ENCODE measurements at places on chromosomes 4 and X. TPM values are rescaled to one million over a fixed set of nuclear protein-coding genes. Genes with fewer than 3 reads are reported as not detected.

The S100G gene
- not detected for total RNA-seq

The APBB2 gene
- 70.1 TPM for total RNA-seq

The CXorf65 gene
- not detected for total RNA-seq

The TEC gene
- 0.94 TPM for total RNA-seq

The EDA gene
- 0.35 TPM for total RNA-seq

The HS6ST2 gene
- 0.08 TPM for total RNA-seq

The BMX gene
- 0.53 TPM for total RNA-seq

The ASB9 gene
- total RNA-seq: not detected

The MECP2 gene
- total RNA-seq: 11.0 TPM

The PCYT1B gene
- under 0.01 TPM for total RNA-seq

The PDCL2 gene
- not detected for total RNA-seq

The BTC gene
- total RNA-seq: under 0.01 TPM

The SNCA gene
- total RNA-seq: 0.23 TPM

The EDA2R gene
- 15.3 TPM for total RNA-seq
